ENCODE measurements at places on chromosomes 3 and 15.

GRCh38 chr3:110383356-110383755 is 688.3 kb upstream of the NECTIN3 start:
- DNase-seq = no peak

DNA sequence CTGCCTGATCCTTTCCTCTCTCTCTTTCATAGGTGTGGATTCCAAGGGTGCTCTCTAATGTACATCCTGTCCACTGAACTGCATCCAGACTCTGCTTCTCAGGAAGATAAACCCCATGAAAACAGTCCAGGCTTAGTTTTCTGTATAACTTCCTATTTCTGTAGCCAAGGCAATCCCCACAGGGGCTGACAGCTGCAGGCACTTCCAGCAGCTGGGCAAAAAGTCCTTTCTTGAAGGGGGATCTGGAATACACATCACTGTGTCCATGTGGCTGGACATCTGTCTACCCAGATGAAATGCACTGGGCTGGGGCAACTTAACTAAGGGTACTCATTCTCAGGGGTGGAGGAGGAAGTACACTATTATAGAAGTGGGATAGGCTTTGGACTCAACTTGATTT is 72.2 kb downstream of the NR1D2 start:
- DNase-seq = no peak

GRCh38 chr15:39948817-39949216 is 14.9 kb downstream of the EIF2AK4 start:
- DNase-seq = no peak

DNA sequence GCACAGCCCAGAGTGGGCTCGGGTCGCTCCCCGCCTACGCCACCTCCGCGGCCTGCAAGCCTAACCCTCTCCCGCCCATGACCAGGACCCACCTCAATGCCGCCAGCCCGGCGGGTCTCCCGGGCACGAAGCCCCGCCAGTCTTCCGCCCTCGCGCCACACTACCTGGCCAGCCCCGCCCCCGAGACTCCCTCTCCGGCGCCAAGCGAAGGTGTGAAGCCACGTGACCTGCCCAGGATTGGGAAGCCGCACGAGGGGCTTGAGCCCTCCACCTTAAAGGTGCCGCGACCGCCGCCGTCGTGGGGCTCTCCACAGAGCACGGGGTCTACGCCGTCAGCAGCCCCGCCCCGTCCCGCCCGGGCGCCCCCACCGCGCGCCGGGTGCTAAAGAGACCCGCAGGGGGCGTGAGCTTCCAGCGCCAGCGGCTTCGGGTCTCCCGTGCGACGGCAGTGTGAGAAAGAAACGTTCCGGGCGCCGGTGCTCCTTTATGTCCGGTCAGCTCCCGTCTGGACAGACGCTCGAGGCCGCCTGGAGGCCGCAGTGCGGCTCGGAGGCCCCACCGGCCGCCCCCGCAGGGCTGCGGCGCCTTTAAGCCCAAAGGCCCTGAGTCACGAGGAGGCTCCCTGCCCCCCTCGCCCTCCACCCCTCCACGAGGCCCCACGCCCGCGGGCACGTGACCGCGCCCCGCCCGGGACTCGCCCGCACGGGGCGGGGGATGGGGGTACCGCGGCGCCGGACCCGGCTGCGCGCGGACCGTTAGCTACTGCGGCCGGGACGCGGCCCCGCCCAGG is at the start of gene CPEB1:
Gene CPEB1 (minus strand): TSS at position 319 of the 790 bp plus-strand sequence. CDS start 18,904 bp downstream, outside the sequence.
- peak; percentile 31 for DNase-seq

GRCh38 chr3:177679568-177680471 is 482.5 kb upstream of the TBL1XR1 start:
- peak; percentile 25 for DNase-seq

GRCh38 chr3:5690904-5691532 is 503.5 kb downstream of the EDEM1 start:
- DNase-seq = no peak

GRCh38 chr3:10783360-10784351 is 32.4 kb upstream of the SLC6A11 start:
- peak; percentile 34 for DNase-seq

GRCh38 chr3:78867409-78868372 is 900.1 kb downstream of the ROBO1 start:
- DNase-seq = no peak

GRCh38 chr3:187858041-187858440 is 112.8 kb upstream of the BCL6 start:
- no peak for DNase-seq

GRCh38 chr3:21585216-21585740 is 165.7 kb downstream of the ZNF385D start:
- no peak for DNase-seq

DNA sequence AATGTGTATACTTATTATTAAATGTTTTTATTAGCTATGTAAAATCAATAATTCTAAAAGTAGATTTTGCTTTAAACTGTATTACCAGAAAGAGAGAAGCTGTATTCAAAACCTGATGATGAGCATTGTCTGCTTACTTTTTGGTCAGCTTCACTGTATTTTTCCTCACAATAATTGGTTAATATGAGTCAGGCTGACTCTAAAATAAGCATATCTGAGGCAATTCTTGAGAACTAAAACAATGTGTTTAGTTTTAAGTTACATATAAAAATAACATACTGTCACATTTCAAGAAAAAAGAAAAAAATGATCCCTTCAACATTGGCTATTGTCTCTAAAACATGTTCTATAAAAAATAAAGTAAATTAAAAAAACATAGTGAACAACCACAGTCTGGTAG is 66.1 kb downstream of the EPHA3 start:
- DNase-seq = no peak

DNA sequence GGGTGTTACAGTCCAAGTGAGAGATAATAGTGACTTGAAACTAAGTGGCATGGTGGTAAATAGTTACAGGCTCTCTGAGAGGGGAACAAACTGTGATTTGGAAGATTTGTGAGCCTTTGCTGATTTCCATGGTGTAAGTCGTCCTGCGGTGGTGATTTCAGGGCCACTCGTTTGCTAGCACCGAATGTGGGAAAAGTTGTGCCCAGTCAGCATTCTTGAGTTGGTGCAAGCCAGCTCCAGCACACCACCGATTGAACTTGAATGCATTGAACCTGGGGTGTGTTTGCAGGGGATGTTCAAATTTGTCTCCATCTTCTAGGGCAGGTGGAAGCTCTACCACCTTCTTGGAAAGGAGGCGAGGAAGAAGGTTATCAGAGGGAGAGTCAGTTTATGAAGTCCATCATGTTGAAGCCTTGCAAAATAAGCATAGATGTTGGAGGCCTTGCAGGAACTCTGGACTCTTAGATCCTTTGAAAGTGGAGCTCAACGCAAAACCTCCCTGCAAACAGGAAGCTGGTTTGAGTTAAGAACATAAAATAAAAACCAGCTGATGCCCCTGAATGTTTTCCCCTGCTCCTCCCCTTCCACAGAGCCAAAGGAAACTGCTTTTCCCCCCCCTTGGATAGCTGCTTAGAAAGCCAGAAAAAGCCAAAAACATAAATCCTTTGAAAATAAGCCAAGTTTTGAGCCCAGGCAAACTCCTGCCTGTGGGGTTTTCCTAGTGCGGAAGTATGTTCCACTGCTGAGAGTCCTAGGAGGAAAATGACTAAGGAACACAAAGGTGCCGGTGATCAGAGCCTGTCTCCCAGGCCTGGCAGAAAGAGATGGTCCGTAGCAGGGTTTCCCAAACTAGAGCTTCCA is 21.9 kb downstream of the MAPKBP1 start:
- no peak for DNase-seq

GRCh38 chr3:64801856-64802255 is 114.1 kb upstream of the ADAMTS9 start:
- no peak for DNase-seq

DNA sequence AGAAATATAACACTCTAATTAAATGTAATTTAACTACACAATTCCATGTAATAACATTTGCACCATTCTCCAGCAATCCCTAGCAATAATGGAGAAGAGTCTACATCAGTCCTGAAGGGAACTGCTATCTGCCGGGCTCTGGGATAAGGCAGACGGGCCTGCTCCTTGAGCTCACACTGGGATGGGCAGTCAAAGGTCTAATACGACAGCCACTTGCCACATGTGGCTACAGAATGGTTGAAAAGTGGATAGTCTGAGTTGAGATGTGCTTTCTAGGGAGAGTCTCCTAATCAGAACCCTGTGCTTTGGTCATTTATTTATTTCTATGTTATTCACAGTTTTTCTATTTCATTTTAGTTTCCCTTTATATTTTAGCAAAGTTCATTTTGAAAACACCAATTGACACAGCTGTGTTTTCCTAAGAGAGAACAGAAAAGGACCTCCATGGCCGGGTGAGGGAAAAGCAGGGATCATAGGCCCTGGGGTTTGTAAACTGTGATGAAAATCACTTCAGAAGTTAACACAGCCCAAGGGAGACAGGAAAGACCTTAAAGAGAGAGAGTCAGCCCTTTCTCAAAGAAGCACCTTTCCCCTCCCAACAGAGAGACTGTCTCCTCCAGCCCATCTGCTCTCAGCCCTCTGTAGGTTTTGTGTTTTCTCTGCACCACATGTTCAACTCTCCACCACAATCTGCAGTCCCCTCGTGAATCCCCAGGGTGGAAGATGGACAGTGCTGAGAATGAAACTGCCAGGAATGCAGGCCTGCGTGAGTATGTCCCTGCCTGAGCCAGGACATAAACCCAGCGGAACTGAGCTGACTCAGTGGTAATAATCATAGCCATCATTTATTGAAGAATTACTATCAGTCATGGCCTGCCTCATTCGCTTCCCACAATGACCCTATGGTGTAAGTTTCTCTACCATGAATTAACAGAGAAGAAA is 11.6 kb downstream of the FSIP1 start:
- no peak for DNase-seq

- DNase-seq = no peak
Measured at GRCh38 chr3:133135306-133135705, 97.1 kb downstream of the TMEM108 start.

- DNase-seq = no peak
Measured at GRCh38 chr3:152175528-152175889, 93.2 kb upstream of the MBNL1 start.

DNA sequence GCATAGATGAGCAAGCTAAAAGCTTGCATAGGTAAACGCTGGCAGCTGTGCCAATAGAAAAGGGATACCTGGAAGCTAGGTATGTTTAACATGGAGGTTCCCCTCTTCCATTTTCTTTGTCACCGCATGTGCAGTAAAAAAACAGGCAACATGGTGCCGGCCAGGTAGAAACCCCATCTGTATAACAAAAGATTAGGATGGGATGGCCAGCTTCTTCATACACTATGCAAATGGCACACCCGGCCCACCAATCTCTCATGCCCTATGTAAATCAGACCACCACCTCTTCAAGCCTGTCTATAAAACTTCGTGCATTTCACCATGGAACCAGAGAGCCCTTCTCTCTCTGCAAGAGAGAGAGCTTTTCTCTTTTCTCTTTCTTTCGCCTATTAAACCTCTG is 224.3 kb upstream of the P2RY1 start:
- DNase-seq = no peak

- no peak for DNase-seq
Measured at GRCh38 chr15:94286583-94286982, 55.2 kb downstream of the MCTP2 start.

GRCh38 chr3:121981473-121981872 is 40.6 kb downstream of the ILDR1 start:
- no peak for DNase-seq

- no peak for DNase-seq
Measured at GRCh38 chr3:44996556-44996969, 20.5 kb downstream of the EXOSC7 start.

GRCh38 chr3:122973893-122974615 is 53.5 kb downstream of the SEMA5B start:
- DNase-seq = no peak

DNA sequence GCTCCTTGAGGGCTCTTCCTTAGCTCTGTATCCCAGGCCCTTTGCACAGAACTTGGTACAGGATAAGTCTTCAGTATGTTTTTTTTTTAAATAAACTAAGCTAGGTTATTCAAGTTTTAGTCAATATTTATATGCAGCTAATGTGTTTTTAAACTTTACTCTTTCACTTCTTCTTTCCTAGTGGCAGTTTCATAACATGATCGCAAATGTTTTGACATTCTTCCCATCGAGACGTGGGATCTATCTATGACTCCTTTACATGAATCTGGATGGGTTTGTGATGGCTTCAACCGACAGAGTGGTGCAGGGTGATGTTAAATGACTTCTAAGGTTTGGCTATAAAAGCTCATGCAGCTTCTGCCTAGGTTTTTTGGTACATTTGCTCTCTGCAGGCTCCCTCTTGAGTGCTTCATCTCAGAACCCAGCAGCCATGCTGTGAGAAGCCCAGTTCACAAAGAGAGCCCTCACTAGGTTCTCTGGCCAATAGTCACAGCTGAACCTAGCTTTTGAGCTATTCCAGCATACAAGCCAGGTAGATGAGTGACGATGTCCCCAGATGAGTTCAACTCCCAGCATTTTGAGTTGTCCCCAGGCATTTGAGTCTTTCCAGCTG is 13.5 kb upstream of the MECOM start:
- no peak for DNase-seq

DNA sequence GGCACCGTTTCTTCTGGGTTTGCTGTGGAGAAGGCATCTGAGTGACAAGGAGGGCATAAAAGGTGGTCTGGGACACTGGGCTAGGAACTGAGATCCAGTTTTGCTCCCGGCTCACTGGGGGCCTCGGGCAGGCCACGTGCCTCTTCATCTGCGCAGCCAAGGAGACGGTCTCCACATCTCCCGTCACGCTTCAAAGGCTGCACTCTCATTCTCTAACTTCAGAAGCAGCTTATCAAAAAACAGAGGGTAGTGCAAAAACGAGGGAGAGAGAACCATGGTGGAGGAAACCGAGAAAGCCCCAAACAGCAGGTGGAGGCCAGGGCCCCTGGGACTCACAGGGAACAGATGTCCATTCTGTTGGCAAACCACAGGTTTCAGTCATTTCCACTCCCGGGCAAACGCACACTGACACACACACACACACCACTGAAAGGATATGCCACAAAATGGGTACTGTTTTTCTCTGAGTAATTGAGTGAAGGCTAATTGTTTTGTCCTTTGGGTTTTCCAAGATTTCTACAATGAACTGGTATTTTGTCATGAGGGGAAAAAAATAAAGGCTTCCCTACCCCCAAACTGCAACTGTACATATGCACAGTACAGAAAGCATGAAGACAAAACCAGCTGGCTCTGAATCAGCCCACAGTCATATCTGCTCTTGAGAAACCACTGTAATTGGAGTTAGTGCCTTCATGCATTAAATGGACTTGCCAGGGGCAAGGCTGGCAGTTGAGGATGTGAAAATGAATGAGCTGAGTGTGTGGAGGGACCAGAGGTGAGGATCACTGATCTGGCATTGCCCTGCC is 71.9 kb downstream of the MGLL start:
- no peak for DNase-seq

Measured in CD4-positive, alpha-beta T cell treated with Interleukin-12 subunit alpha and Interleukin-12 subunit beta, for 1 hour (primary cell).